ENCODE measurements at places on chromosomes 2 and 18.

DNA sequence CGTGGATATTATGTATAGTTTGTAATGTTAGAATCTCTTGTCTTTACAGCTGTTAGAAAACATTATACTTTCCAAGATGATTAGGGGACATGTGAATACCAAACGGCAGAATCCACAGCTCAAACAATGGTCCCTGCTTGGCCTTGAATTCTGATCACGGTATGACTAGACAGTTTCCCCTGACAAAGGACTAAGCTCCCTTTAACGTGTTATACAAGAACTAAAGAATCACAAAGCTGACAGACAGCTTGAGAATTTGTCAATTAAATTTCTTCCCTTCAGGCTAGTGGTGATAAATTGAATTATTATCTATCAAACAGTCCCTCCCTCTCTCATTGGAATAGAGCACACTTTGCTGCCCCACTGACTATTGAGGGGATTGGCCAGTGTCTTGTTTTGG, 359.2 kb upstream of the ID2 start:
- DNase-seq: no peak

DNA sequence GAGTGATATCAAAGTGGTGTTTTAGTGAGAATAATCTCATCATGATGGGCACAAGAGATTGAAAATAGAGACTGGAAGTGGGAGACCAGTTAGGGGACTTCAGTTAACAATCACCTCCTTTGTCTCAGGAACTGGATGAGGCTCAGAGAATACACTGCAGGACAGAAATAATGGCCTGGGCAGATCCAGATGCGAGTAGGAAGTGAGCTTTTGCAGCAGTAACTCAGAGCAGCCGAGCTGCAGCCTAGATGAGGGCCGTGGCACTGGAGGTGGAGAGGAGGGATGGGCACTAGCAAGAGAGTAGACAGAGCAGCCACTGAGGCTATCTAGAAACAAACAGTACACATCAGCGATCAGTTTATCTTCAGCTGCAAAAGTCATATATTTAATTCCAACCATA, 48.6 kb downstream of the CYB5A start:
- no peak for DNase-seq

DNA sequence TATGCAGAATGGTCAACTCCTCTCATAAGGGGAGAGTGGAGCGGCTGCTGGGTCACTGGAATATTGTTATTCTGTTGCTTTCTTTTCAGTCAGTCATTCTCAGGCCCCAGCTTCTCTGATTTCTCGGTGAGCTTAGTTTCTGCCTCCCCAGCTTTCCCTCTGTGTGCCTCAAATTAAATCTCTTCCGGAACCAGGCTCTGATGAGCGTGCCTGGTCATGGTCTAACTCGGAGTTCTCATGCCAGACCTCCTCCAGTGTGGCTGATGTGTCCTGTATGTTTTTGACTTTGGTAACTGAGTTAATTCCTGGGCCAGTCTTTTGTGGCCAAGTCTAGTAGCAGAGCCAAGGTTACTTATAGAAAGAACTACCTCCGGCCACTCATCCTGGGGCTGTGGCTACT, 4.9 kb upstream of the STK11IP start:
- no peak for DNase-seq

DNA sequence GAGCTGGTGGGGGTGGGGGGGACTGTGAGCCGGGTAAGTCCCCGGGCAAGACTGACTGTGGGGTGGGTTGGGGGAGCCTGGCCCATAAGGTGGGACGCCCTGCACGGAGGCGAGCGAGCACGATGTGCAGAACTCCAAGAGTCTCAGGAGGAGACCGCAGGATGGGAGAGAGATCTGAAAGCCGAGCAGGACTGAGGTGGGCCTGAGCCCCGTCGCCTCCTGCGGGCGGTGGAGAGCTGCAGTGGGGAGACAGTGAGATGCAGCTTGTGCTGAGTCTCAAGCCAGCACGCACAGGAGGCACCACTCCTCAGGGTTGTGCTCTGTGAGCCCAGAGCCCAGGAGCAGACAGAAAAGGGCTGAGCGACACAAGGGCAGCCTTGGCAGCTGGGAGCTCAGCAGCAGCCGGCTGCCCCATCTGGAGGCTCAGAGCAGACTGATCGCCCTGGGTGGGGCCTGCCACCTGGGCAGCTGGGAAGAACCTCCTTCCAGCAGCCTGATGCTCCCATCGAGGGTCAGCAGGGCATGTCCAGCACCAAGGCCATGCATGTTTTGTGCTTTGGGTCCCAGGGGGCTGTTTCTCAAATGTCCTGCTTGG, 15.9 kb downstream of the ARHGEF4 start:
- DNase-seq: no peak

DNA sequence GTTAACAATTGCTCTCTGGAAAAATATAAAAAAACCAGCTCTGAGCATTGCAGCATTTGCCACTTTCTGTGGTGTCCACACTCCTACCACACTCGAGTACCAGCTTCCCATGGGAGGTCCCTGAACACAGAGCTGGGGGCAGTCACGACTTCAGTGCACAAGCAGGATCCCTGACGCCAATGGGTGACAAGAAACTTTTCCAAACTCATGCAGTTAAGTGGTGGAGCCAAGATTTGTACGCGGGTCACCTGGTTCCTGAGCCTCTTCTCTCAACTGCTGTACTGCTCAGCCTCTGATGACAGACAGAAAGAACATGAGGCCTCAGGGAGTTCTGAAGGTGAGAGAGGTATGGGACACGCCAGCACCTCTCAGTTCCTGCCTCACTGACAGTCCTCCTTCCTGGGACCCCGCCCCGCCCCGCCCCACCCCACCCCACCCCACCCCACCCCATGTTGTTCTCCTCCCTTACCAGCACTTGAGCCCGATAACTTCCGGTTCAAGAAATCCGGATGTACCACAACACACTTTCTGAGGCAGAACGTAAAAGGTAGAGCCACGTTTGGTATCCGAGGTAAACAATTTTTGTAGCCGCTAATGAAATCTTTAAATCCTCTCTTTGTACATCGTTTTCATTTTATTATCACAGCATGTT, 287.6 kb downstream of the MYCN start:
- DNase-seq: no peak

DNA sequence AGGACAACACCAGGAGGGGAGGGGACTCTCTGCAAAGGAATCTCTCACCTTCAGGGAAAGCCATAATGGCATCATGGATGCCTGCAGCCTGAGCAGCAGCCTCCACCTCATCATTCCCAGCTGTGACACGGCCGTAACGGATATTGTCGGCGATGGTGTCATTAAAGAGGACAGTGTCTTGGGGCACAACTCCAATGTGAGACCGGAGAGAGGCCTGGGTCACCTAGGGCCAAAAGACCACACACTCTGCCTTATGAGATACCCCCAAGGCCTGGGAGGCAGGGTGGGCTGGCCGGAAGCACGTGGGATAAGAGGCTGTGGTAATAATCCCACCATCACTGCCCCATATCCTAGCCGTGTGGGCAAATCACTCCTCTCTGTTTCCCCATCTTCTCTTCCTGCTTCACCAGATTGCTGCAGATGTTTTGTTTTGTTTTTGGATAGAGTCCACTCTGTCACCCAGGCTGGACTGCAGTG, 4.3 kb downstream of the ZFAND2B start:
- DNase-seq: no peak

DNA sequence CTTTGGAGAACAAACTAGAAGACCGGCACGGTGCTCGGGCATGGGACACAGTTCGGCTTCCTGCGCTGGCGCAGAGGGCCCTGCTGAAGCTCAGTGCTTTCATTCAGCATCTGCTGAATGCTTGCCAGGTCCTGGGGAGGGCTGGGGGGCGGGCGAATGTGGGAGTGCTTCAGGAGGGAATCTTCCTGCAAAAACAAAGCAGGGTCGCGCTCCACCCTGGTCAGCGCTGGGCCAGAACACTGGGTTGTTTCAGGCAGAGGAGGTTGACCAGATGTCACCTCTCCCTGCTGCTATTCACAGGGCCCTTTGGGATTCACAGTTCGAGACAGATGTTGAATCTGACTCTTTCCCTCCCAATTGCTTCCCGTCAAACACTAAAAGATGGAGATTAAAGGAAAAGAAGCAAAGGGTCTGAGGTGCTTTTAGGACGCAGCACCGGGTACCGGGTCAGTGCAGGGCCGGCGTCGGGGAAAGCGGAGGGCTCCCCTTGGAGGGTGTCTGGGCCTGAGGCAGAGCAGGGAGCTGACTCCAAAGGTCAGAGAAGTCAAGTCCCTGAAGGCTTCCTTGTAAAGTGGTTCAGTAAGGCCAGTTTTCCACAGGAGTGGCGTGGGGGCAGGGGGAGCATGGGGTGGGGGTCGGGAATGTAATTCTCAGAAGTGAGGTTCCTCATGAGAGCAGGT, 82.1 kb upstream of the PXDN start:
- no peak for DNase-seq

GRCh38 chr2:67290451-67291290, 106.5 kb upstream of the ETAA1 start:
- no peak for DNase-seq

GRCh38 chr2:197164141-197164754, 146.3 kb downstream of the ANKRD44 start:
- no peak for DNase-seq

DNA sequence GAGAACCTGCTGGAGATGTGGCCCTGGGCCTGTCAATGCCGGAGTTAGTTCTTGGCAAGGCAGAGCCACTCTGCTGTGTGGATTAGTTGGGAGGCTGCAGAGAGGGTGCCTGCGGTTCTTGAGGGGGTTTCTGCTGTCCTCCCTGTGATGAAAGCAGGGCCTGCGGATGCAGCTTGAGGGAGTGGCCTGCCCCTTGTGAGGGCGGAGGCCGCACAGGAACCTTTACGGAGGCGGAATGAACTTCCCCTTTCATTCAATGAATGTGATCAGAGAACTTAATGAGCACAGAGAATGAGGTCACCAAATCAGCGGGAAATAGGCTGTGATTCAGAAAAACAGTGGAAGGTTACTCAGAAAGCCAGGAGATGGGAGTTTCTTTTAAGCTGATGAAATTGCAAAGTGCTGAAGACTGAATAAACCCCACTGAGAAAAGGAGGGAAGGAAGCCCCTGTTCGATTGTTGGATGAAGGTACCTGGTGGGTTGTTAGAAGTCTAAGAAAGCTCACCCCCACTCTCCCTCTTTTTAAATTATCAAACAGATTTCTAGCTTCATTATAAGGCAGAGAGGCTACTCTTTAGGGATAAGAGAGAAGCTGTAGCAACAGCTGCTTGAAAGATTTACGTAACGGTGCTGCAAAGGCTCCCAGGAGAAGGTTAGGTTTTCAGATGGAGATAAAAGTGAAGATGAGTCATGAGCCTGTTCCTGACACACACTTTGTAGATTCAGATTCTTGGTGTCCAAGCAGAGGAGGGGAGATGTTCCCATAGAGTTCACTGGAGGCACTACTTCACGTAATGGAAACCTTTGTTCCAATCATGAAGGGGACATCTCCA, 47.4 kb downstream of the VWA3B start:
- DNase-seq: no peak

DNA sequence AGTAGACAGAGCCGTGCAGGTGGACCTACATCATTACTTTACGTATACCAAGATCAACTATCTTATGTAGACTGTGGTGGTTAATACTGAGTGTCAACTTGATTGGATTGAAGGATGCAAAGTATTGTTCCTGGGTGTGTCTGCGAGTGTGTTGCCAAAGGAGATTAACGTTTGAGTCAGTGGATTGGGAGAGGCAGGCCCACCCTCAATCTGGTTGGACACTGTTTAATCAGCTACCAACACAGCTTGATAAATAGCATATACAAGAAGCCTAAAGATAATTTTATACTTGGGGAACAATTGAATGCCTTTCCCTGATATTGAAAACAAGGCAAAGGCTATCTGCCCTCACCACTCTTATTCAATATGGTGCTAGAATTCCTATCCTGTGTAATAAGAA, 604.2 kb upstream of the ZEB2 start:
- DNase-seq: no peak

DNA sequence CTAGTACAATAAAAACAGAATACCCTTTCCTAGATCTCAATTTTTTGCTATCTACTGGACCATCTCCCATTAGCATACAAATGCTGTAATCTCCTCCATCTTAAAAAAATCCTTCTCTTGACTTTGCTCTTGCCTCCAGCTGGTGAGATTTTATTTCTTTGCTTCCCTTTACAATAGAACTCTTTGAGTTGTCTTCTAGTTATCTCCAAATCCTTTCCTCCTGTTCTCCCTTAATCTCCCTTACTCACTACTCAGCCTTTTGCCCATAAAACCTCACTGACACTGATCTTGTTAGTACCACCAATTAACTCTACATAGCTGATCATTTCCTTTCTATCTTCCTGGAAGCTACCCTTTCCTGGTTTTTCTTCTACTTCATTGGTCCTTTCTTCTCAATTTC, 63.5 kb upstream of the FRZB start:
- DNase-seq: no peak

DNA sequence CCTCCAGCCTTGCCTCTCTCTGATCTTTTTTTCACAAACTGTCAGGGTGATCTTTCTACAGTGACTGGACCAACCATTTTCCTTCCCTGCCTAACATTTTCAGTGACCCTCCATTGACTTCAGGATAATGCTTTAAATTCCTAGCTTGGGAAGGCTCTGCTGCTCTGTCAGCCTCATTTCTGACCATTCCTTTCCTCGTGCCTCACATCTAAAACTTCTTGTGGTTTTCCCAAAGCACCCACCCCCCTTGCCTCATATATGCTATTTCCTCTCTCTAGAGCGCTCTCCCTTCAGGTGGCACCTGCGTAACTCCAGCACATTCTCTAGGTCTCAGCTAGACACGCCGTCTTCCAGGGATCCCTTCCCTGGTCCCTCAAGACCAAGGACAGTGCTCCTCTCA, 37.2 kb downstream of the DRC1 start:
- DNase-seq: no peak

DNA sequence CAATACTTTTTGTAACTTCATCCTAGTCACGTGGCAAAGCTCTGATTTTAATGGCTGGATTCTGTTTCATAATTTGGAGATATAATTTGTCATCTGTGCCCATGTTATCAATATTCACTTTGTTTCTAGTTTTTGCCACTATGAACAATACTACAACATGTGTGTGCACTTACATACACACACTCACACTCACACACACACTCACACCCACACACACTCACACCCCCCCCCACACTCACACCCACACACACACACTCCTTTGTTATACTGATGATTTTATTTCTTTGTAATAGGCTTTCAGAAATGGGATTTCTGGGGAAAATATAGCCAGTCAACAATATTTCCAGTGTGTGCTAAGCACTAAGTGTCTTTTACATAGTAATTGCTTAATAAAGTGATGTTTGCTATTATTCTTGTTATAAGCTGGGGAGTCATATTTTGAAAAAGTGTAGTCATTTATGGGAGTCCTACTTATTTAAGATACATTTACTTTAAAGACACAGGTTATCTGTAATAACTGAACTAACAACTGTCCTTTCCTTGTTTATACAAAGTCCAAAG, 22.8 kb upstream of the ROCK2 start:
- no peak for DNase-seq

- DNase-seq: no peak
Measured at GRCh38 chr2:33146102-33146501, 199.3 kb downstream of the LTBP1 start.

- no peak for DNase-seq
Measured at GRCh38 chr2:136059036-136059472, 58.9 kb downstream of the CXCR4 start.

DNA sequence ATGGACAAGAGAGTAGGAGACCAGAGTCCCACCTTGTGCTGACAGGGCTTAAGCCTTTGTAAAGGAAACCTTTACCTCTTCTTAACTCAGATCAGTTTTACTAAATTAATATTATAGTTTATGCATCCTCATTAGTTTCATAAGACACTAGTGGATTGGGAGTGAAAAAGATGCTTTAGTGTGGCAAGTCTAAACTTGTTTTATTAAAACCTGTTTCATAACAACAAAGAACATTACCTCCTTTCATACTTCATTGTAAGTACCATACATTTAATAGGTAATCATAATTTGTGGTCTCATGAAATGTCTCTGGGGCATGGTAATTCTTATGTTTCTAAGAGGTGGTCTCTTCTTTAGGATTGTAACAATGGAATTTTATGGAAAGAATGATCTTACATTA, 63.4 kb downstream of the PIKFYVE start:
- DNase-seq: no peak

Measured in stimulated activated CD8-positive, alpha-beta memory T cell treated with anti-CD3 and anti-CD28 coated beads, Interleukin-15, amount 100 ng/mL, for 24 hours (primary cell).